Adrenal gland (tissue), 19 donors: ENCODE measurements at places on chromosomes 7 and 10. TPM values are rescaled to one million over a fixed set of nuclear protein-coding genes. Genes with fewer than 3 reads are reported as not detected.

- no peaks in the 10 kb centered on the region for H3K4me1 ChIP-seq
- no peaks in the 10 kb centered on the region for H3K36me3 ChIP-seq
- no peak overlapping the region for H3K27ac ChIP-seq
- DNase-seq: no peak
- H3K4me3 ChIP-seq: no peak overlapping the region
- no peaks in the 10 kb centered on the region for H3K27me3 ChIP-seq
Observed at GRCh38 chr7:106679153-106679931, 18.4 kb upstream of the CCDC71L start.

DNA sequence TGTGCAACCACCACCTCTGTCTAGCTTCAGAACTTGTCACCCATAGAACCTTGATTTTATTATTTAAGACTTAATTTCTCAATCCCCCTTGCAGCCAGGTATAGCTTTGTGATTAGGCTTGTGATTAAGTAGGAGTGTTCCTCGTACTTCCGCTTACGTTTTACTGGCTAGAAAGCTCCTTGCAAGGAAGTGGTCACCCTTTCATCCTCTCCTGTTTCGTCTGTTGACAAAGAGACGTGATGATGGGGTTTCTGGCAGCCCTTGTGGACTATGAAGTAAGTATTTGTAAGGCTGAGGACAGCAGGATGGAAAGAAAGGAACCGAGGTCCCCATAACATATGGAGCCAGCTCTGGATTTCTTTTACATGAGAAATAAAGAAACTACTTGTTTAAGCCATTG, 86.5 kb upstream of the KDM7A start:
- no peak overlapping the region for H3K27ac ChIP-seq
- H3K4me1 ChIP-seq: no peaks in the 10 kb centered on the region
- DNase-seq: no peak
- no peaks in the 10 kb centered on the region for H3K27me3 ChIP-seq
- H3K36me3 ChIP-seq: no peaks in the 10 kb centered on the region

GRCh38 chr10:99906470-99906869, 103.3 kb downstream of the DNMBP start:
- peak; percentile 89 for DNase-seq
- no peak overlapping the region for H3K27ac ChIP-seq
- H3K4me1 ChIP-seq: no peaks in the 10 kb centered on the region
- H3K4me3 ChIP-seq: no peak overlapping the region
- no peaks in the 10 kb centered on the region for H3K36me3 ChIP-seq
- H3K27me3 ChIP-seq: no peaks in the 10 kb centered on the region

Gene UPK3BL2
- 1.4 TPM for total RNA-seq

DNA sequence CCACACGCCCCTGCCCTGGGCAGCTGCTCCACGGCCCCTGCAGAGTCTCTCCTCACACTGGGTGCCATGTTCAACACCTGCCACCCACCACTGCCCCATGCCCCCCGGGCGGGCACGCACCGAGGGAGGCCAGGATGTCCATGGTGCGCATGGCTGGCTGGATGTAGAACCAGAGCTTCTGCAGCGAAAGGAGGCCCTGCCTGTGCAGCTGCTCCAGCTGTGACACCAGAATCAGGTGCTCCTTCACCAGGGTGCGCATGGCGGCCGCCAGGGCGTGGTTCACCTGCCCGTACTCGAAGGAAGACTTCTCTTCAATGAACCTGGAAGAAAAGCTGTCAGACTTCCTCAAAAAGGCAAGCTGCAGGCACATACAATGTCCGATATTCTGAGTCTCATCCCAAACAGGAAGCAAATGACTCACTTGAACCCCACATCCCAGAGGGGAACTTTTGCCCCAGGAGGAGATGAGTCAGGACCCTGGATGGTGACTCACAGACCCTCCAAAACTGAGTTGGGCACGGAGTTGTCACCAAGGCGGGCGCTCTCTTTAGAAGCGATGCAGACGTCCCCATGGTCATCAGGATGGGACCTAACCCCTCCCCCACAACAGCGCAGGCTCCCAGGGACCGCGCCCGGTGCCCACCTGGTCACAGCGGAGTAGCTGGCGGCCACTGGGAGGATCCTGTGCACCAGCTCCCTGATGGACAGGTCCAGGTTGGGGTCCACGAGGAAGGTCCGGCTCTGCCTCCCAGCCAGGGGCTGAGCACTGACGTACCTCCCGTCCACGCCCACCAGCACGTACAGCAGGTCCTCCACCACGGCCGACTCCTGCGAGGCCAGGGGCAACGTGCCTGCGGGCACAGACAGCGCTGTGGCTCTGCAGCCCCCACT, 15.5 kb downstream of the TUBGCP2 start:
- DNase-seq: no peak
- no peak overlapping the region for H3K4me3 ChIP-seq
- no peaks in the 10 kb centered on the region for H3K27me3 ChIP-seq
- no peaks in the 10 kb centered on the region for H3K4me1 ChIP-seq
- H3K36me3 ChIP-seq: peaks cover 86% of the 10 kb centered on the region

- peak overlapping the region; percentile 97 for H3K27ac ChIP-seq
- H3K4me3 ChIP-seq: peak overlapping the region; percentile 66
- H3K36me3 ChIP-seq: peaks cover 7% of the 10 kb centered on the region
- H3K27me3 ChIP-seq: no peaks in the 10 kb centered on the region
- DNase-seq: peak; percentile 49
Observed at GRCh38 chr10:75403939-75404814, 2.6 kb upstream of the ZNF503 start.

- no peaks in the 10 kb centered on the region for H3K4me1 ChIP-seq
- no peaks in the 10 kb centered on the region for H3K27me3 ChIP-seq
- no peak overlapping the region for H3K27ac ChIP-seq
- DNase-seq: no peak
- H3K36me3 ChIP-seq: no peaks in the 10 kb centered on the region
Observed at GRCh38 chr10:67550046-67550445, 145.9 kb downstream of the CTNNA3 start.

GRCh38 chr7:156065400-156065799, 253.1 kb upstream of the SHH start:
- no peak for DNase-seq
- H3K4me3 ChIP-seq: no peak overlapping the region
- H3K4me1 ChIP-seq: no peaks in the 10 kb centered on the region
- no peak overlapping the region for H3K27ac ChIP-seq
- no peaks in the 10 kb centered on the region for H3K36me3 ChIP-seq
- H3K27me3 ChIP-seq: no peaks in the 10 kb centered on the region

Gene NEUROG3
- total RNA-seq: not detected

Gene RRP12
- total RNA-seq: 15.7 TPM

DNA sequence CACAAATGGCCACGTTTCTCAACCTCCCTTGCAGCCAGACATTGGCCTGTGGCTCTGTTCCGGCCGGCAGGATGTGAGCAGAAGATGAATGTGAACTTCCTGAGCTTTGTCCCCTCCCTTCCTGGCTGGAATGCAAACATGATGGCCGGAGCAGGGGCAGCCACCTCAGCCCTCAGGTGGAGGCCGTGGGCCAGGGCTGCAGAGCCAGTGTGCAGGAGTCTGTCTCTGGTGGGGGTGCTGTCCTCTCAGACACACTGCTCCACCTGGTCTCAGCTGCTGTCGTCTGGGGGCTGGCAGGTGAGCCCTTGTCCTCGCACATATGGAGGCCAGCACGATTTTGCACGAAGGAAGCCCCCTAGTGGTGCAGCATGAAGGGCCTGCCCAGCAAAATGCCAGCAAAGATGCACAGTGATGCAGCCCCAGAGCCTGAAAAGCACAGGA, 25.3 kb upstream of the PWWP2B start:
- no peaks in the 10 kb centered on the region for H3K27me3 ChIP-seq
- DNase-seq: no peak
- H3K4me1 ChIP-seq: no peaks in the 10 kb centered on the region
- H3K4me3 ChIP-seq: no peak overlapping the region

- DNase-seq: no peak
- no peak overlapping the region for H3K27ac ChIP-seq
- H3K36me3 ChIP-seq: no peaks in the 10 kb centered on the region
Observed at GRCh38 chr7:7962851-7963250, 5.7 kb upstream of the GLCCI1 start.

Gene OGDHL
- total RNA-seq: 3.9 TPM

- no peaks in the 10 kb centered on the region for H3K27me3 ChIP-seq
- H3K27ac ChIP-seq: no peak overlapping the region
- H3K36me3 ChIP-seq: no peaks in the 10 kb centered on the region
- H3K4me3 ChIP-seq: no peak overlapping the region
- DNase-seq: no peak
Observed at GRCh38 chr10:28427376-28427775, 105.5 kb upstream of the WAC start.

DNA sequence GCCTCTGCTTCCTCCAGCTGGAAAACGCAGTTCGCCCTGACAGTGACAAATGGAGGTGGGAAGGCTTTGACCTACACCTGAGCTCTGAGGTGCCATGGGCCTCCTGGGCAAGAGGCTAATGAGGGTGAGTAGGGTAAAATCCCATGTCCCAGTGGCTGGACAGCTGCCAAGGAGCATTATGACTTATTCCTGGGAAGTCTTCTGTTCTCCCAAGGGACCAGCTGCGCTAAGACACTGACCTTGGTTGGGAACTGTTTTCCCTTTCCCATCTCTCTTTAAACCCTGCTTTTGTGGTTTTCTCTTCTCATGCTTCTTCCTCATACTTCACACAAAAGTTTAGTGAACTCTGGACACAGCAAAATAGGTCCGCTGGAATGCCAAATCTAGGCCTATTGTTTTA, 72.6 kb downstream of the COPG2 start:
- no peaks in the 10 kb centered on the region for H3K36me3 ChIP-seq
- no peaks in the 10 kb centered on the region for H3K4me1 ChIP-seq
- no peak for DNase-seq
- H3K27ac ChIP-seq: no peak overlapping the region
- H3K4me3 ChIP-seq: no peak overlapping the region

DNA sequence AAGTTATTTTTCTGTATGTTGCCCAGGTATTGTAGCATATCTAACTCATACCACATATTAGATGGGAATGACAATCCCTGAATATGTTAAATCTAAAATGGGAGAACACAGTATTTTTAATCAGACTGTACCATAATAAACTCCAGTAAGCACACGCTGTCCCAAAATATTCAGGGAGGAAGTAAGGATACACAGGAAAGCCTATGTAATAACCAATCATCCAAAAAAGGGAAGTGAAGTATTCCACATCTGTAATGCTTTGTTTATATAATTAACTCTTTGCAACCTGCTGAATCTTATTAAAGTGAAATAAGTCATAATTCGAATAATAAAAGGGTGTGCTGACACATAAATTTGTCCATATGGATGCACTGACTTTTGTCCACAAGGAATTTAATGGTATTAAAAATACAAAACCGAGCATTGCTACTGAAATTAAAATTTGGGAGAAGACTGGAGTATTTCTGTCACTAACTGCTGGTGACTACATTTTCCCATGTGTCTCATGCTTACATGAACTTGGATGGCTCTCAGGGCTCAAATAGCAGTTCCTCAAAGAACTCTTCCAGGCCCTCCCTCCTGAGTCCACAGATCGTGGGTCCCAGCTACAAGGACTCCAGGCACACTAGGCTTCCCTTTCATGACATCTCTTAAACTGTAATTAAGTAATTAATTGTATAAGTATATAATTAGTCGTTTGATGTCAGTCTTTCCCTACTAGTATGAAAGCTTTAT, 120.6 kb downstream of the NEBL start:
- no peak overlapping the region for H3K4me3 ChIP-seq
- H3K36me3 ChIP-seq: no peaks in the 10 kb centered on the region
- no peak for DNase-seq
- H3K27ac ChIP-seq: peak overlapping the region; percentile 40

- H3K4me1 ChIP-seq: peaks cover 22% of the 10 kb centered on the region
- H3K4me3 ChIP-seq: no peak overlapping the region
- no peaks in the 10 kb centered on the region for H3K27me3 ChIP-seq
- no peak overlapping the region for H3K27ac ChIP-seq
Observed at GRCh38 chr7:144827621-144828020, 8.2 kb downstream of the TPK1 start.

- H3K27me3 ChIP-seq: no peaks in the 10 kb centered on the region
- H3K27ac ChIP-seq: no peak overlapping the region
- DNase-seq: no peak
- no peak overlapping the region for H3K4me3 ChIP-seq
- H3K4me1 ChIP-seq: peaks cover 4% of the 10 kb centered on the region
Observed at GRCh38 chr10:52226197-52226847, 87.8 kb upstream of the DKK1 start.

- no peaks in the 10 kb centered on the region for H3K4me1 ChIP-seq
- H3K27ac ChIP-seq: no peak overlapping the region
- H3K36me3 ChIP-seq: no peaks in the 10 kb centered on the region
- no peaks in the 10 kb centered on the region for H3K27me3 ChIP-seq
Observed at GRCh38 chr10:557792-558328, 131.6 kb downstream of the DIP2C start.

- DNase-seq: no peak
- H3K36me3 ChIP-seq: no peaks in the 10 kb centered on the region
- H3K4me3 ChIP-seq: no peak overlapping the region
- no peaks in the 10 kb centered on the region for H3K4me1 ChIP-seq
- no peaks in the 10 kb centered on the region for H3K27me3 ChIP-seq
Observed at GRCh38 chr7:81659697-81660395, 110.0 kb downstream of the HGF start.

Gene CLDN12
- 56.3 TPM for total RNA-seq

DNA sequence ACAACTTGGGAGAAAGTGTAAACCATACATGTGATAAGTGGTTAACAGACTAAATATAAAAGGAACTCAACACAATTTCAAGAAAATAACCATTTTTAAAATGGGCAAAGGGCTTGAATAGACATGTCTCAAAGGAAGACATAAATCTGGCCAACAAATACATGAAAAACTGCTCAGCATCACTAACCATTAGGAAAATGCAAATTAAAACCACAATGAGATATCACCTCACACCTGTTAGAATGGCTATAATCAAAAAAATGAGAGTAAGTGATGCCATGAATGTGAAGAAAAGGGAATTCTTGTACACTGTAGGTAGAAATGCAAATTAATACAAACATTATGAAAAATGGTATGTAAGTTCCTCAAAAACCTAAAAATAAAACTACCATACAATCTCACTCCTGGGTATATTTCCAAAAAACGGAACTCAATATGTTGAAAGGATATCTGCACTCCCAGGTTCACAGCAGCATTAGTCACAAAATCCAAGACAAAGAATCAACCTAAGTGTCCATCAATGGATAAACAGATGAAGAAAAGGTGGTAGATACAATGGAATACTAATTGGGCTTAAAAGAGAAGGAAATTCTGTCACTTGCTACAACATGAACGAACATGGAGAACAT, 5.6 kb downstream of the SNX13 start:
- no peak for DNase-seq
- H3K4me3 ChIP-seq: no peak overlapping the region
- H3K4me1 ChIP-seq: peaks cover 17% of the 10 kb centered on the region
- no peak overlapping the region for H3K27ac ChIP-seq
- no peaks in the 10 kb centered on the region for H3K36me3 ChIP-seq

- H3K4me3 ChIP-seq: no peak overlapping the region
- no peak for DNase-seq
- no peaks in the 10 kb centered on the region for H3K27me3 ChIP-seq
- H3K36me3 ChIP-seq: no peaks in the 10 kb centered on the region
Observed at GRCh38 chr7:133061357-133061756, 20.5 kb downstream of the CHCHD3 start.

DNA sequence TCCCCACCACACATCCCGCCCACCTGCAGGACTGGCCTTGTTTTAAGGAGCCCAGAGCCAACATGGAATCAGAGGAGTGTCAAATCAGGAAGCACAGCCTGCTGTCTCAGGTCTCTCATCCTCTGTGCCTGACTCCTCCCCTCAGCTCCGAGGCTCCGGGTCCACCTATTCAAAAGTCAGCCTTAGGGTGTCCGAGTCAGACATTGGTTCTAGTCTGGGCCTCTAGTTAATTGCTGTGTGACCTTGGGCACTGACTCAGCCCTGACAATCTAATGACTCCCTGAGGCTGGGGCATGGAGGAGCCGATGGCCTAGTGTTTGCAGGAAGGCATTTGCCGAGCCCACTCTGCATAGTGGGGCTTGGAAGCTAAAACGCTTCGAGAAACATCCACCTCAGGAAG, 223.1 kb upstream of the PPP2R2D start:
- H3K27ac ChIP-seq: no peak overlapping the region
- H3K36me3 ChIP-seq: no peaks in the 10 kb centered on the region
- no peak overlapping the region for H3K4me3 ChIP-seq
- H3K4me1 ChIP-seq: no peaks in the 10 kb centered on the region

Gene CC2D2B
- 2.7 TPM for total RNA-seq
